ENCODE measurements at places on chromosomes 3 and 15.
A peak's percentile ranks its signal among the peaks of the same experiment; 100 is the strongest.

GRCh38 chr3:6512172-6512800, 348.6 kb upstream of the GRM7 start:
- DNase-seq, result no peak

DNA sequence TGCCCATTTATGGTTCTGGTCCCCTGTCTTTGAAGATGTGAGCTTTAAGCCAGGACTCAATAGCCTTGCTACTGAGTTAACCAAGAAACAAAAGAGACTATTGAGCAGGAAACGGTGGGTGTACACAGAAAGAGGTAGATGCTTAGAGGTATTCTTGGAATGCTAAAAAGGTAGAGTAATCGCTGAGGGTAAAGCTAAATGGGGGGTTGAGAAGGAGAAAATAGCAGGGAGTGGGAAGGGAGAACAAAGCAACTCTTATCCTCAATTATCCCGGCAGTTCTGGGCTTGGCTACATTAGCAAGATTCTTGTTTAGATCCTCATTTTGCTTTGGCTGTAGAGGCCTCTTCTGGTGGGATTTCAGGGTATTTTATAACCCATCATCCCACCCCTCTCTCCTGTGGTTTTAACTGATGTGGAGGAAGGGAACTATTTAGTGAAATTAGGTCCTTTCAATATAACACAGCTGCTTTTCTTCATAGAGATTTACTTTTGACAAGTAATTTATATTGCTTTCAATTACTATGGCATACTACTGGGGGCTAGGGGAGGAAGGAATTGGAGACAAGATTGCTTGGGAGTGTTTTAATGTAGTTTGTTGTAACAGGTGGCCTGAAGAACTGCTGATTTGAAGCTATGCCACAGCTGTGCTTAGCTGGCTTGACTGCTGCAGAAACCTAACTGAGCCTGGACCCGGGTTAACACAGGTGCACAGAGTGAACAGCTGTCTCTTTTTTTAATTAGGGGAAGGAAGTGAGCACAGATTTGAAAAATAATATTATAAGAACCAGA, 234.3 kb upstream of the CCDC54 start:
- DNase-seq, result no peak

DNA sequence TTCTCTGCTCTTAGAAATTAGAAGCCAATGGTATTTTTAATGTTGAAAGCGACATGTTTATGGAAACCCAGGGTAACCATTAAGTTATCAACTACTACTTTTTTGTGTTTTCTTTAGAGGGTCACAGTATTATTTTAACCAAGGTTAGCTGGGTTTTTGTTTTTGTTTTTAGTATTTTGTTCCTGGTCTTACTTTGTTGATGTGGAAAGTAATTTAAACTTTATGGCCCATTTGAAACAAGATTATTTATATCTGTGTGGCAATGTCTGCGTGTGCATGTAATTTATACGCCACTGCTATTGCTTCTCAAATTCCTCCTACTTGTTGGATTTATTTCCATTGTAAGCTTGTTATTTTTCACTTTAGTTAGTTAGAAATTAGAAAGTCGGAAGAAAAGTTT, 722.1 kb upstream of the NR2F2 start:
- DNase-seq, result no peak

GRCh38 chr3:62367763-62368195, 5.6 kb downstream of the FEZF2 start:
- no peak for DNase-seq

GRCh38 chr3:101333883-101334282, 13.5 kb upstream of the IMPG2 start:
- DNase-seq, result no peak

DNA sequence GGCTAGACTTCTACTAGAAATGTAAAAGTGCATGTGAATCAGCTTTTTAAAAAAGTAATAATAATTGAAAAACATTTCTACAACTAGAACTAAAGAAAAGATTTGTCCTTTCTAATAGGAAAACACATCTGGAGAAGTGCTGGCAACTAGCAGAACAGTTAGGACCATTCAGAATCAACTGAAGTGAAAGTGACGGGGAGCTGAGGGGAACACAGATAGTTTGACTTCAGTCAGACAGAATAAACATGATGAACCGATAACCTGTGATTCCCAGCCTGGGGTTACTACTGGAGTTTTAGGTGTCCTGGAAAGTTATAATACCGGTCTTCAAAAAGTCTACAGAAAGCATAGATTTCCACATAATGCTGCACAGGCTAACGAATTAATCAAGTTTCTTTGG, 28.1 kb downstream of the OPA1 start:
- DNase-seq, result no peak

DNA sequence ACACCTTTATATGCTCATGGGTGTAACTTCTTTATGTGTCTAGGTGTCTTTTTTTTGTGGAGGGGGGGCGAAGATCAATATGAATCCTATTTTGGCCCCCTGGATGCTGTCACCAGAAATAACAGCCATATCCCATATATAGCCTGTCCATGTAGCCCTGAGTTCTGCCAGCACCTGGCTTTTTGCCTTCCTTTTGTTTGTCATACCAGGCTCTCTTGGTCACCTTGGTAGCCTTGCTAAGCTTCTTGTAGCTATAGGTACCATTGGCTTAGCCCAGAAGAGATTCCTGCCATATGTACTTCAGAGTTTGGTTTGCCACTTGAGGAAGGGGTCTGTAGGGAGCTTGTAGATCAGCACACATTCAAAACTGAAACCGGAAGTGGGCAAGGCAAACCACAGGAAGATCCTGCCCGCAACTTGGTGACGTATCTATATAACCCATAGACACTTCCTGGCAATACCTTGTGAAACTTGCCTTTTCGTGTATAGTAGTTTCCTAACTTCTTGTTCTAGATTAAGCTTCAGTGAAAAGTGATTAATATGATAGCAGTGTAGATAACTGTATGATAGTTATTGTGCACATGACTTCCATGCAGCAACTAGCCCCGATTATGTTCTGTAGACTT, 11.9 kb downstream of the RASA2 start:
- peak; percentile 70 for DNase-seq

- DNase-seq, result no peak
Observed at GRCh38 chr3:43126536-43126935, 20.7 kb upstream of the POMGNT2 start.

DNA sequence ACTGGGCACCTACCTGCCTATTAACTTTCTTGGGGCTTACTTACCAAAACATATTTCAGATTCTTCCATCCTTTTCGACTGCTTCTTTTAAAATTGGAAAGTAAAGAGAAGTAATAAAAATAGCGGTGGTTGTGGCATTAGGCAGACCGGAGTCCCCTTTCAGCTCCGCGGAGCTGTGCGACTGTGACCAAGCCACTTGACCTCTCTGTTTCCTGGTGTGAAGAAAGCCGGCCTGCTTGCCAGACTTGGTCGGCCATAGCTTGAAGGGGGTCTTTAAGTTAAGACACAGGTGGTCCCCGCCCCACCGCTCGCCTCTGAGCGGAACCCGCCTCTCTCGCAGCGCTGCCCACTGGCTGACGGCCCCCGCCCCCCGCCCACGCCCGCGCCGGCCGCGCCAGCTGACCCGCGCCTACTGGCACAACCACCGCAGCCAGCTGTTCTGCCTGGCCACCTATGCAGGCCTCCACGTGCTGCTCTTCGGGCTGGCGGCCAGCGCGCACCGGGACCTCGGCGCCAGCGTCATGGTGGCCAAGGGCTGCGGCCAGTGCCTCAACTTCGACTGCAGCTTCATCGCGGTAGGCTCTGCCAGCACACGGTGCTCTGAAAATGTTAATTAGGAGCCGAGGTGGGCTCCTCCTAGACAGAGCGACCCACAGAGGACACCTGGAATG, 18.3 kb downstream of the NOX5 start:
- no peak for DNase-seq

- no peak for DNase-seq
Observed at GRCh38 chr3:122219242-122219872, 35.9 kb downstream of the CASR start.

DNA sequence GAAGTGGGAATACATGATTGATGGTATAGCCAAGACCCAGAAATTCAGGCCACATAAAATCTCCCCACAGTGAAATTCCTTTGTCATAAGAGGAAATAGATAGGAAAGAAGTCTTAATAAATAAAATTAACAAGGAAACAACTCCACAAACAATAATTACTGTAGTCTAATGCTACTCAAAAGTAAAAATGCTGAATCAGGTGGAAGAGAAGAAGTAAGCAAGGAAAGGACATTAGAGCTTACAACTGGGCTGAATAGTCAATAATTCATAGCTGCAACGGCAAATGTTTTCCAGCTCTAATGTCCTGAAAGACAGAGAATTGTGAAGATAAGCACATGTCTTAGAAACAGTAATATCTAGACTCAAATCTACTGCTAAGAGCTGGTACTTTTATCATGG, 64.4 kb downstream of the STRIT1 start:
- no peak for DNase-seq

GRCh38 chr3:129783470-129783869, 110.0 kb downstream of the TMCC1 start:
- no peak for DNase-seq

DNA sequence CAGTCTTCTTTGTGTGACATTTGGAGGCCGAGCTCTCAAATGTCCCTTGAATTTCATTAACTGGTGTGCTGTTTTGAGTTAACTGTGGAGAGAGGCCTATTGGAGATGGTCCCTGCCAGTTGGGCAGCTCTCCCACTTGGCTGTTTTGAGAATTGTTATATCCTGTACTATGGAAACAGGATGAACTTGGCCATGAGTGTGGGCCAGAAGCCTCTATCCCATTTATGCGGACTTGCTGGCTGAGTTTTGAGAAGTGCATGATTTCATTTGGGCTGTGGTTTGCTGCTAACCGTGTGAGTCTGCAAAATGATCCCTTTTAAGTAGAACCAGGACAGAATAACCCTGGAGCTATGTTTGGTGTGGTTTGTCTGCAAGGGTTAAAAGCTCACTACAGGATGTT, 366.0 kb downstream of the PTPRG start:
- no peak for DNase-seq

DNA sequence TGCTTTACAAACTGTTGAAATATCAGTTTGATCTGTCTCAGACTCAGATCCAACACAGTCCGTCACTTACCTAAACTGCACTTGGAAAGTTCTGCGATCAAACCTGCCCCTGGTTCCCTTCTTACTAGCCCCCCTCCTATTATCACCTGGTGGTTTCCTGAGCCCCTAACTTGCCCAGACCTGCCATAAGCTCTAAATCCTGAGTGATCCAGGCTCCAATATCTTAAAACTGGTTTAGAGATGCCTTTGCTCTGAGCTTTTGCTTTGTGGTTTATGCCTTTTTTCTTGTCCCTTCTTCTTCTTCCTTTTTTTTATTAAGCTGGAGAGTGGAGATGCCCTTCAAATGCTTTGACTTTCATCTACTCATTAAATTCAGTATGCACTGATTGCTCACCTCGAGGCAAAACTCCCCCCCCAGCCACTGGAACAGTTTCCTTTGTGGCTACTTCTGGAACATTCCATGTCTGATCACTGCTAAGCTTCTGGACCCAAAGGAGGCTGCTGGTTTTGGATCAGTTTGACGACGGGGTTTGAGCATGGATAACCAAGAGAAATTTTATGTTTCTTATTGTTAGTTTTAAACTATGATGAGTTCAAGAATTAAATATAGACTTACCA, 3.5 kb upstream of the ITGB5 start:
- DNase-seq, result no peak

DNA sequence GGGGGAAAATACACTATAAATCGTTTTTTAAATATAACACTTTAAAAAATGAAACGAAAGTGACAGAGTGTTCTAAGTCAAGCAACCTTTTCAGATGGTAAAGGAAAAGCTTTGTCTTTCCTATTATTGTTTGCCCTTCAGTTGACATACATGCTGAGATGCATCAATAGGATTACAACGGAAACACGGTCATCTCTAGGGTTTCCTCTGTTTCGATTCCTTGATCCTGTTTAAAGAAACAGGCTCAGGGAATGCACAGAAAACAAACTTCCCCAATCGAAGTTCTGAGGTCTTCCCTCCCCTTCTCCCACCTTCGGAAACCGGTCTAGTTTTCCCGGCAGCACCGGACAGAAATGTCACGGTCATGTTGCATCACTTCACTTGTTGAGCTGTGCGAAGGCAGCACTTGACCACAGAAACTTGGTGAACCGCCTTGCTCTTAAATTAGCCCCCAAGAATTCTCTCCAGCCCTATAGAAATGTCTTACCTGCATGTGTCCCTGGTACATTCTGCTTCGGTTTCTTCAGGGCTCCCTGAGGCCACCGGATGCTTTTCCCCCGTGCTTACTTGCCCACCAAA, 556 bp downstream of the PEX5L start:
- no peak for DNase-seq
